Posterior cingulate gyrus (tissue), 11 donors: ENCODE measurements at places on chromosomes 4 and X.

DNA sequence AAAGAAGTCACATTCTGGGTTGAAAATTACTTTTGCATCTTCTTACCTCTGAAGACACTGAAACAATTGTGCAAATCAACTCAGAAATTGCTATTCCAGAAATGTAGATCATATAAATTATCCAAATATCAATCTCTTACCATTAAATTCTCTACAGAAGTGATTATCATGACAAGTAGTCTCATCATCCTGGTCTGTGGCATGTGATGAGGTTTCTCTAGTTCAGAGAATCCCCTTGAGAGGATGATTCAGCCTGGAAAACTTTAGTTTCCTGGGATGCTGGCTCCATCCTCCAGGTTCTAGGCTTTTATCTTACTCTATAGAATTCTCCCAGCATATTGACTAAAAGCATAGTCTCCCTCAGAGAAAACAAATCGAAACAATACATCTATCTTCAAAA lies 76.2 kb upstream of the S100G start:
- DNase-seq, result no peak

GRCh38 chr4:128924951-128925350 lies 115.5 kb downstream of the JADE1 start:
- no peak for DNase-seq

- DNase-seq, result no peak
Observed at GRCh38 chr4:57080781-57081650, 29.2 kb downstream of the IGFBP7 start.

GRCh38 chr4:78544678-78545077 lies 6.9 kb upstream of the ANXA3 start:
- no peak for DNase-seq

DNA sequence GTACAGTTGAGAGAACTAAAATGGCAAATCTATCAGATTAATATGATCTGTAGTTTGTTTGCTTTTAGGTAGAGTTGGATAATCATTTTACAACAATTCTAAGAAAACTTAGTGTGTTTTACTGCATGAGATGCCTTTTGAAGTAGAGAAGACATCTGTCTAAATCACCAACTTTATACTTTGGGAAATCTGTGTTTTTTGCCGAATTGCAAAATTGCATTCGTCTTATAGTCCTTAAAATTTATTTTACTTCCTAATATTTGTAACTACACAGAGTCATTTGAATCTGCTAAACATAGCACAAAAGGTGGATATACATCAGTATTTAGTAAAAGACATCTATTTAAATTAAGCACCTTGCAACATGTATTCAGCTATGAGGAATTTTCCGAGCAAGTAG lies 100.0 kb downstream of the CCSER1 start:
- DNase-seq, result no peak

DNA sequence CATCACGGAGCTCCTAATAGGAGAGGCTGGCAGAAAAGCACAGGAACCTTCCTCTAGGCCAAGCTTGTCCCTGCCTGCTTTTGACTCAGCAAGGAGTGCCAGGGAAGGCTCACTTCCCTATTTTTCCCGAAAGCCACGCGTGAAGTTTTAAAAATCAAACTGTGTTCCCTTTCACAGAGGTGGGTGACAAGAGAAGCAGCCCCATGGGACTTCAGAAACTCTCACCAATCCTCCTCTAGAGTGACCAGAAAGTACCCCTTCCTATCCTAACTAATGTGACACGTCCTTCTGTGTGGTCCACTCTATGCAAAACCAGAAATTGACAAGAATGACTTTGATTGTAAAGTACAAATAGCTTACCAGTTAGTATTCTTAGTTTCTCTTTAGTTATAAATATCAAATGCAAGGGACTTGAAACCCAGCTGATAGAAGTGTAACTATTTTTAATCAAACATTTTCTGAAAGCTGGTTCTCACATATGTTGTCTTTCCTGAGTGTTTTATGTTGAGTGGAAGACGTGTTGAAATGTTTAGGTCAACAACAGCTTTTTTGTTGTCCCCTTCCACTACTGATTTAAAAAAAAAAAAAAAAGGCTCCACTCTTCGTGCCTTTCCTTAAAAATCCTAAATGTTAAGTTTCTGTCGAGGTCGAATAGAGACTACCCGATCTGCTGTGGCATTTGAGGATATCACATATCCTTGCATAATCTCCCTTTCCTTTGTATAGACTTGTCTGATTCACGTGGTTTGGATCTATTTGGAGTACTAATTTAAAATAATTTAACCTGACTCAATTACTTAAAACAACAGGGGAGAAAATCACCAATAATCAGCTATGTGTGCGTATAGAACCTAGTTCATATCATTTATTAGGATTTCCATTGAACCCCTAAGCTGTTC lies 42.1 kb downstream of the NFKB1 start:
- DNase-seq, result no peak

DNA sequence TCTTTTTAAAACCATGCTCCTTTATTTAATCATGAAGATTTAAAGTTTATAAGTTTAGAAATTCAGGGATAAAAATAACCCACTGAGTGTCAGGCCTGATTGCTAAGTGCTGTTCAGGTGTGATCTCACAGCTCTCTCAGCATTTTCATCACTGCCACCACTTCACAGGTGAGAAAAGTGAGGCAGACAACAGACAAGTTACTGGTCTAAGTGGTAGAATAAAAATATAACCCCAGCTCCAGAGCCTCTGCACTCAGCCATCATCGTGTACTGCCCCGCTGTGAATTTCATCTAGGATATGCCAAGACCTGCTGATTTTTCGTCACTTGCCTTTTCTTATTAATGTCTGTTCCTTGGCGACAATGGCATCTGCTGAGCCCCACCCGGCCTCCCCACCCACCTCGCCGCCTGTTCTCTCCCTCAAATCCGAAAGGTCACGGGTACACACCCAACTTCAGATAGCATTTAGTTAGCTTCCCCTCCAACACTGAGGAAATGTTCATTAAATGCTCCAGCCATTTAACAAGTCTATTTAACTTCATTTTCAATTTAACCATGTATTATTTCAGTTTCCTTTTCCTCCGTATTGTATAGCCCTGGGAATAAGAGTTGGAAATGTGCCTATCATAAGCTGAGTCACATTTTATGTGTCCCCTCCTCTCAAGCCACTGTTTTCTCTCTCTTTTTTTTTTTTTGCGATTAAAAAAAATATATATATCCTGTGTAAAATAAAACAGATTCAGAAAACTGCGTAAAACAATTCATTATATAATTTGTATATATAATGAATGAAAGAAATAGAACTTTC lies 236.5 kb downstream of the CBR4 start:
- DNase-seq, result no peak

DNA sequence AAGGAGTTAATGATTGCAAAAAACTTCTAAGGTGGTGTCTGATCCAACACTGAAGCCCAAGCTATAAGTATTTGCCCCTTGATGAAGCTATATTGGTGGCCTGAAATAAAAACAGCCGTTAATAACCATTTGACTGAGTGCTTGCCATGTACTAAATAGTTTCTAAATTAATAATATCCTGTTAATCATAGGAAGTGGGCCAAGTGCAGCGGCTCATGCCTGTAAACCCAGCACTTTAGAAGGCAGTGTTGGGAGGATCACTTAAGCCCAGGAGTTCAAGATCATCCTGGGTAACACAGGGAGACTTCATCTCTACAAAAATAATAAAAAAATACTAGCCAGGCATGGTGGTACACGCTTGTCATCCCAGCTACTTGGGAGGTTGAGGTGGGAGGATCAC lies 8.3 kb downstream of the NDP start:
- DNase-seq, result no peak

DNA sequence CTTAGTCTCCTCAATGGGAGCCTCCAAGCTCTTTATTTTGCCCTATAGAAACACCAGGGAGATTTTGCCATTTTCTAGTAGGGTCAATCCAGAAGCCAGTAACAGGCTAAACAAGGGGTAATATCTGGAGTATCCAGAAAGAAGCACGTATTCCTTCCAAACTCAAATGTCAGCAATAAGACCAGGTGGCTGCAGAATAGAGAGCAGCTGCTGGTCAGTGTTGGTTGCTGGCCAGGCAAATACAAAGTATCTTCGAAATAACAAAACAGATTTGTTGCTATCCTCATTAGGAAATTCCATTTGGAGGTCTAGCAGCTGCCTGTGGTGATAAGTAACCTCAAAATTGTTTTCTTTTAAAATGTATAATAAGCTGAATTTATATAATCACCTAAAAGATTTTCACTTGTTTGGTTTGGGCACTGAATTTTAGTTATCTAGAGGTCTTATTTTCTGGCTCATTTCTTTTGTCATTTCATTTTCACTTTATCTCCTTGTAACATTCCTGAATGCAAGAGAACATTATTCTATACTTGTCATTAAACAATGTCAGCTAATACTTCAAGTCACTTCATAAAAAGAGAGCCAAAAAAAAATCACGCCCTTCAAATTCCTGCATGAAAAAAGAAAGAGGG lies 320.6 kb downstream of the DTHD1 start:
- DNase-seq, result no peak

- no peak for DNase-seq
Observed at GRCh38 chr4:80788798-80789197, 241.7 kb upstream of the BMP3 start.

GRCh38 chr4:1532549-1533395 lies 126.5 kb upstream of the NKX1-1 start:
- DNase-seq, result peak; percentile 76

DNA sequence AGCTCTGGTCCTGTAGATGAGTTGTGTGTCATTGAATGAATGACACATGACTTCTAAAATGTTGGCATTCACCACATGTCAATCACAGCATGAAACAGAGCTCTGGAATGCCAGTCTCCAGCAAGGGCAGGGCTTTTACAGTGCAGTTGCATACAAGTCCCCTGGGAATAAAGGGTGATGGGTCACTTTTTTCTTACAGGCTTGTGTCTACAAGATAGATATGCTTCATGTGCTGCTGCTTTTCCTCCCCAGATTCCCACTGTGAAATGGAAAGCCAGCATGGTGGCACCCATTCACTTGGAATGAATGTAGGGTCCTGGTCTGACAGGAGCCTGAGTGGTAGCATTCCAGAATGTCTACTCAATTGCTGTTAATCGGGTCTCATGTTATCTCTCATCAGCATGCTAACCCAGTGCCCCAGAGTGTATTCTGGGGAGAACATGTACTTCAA lies 159.1 kb upstream of the KIT start:
- no peak for DNase-seq

GRCh38 chrX:134622056-134622812 lies 36.0 kb downstream of the PLAC1 start:
- no peak for DNase-seq

GRCh38 chr4:152700151-152700550 lies 20.4 kb upstream of the TMEM154 start:
- DNase-seq, result no peak

DNA sequence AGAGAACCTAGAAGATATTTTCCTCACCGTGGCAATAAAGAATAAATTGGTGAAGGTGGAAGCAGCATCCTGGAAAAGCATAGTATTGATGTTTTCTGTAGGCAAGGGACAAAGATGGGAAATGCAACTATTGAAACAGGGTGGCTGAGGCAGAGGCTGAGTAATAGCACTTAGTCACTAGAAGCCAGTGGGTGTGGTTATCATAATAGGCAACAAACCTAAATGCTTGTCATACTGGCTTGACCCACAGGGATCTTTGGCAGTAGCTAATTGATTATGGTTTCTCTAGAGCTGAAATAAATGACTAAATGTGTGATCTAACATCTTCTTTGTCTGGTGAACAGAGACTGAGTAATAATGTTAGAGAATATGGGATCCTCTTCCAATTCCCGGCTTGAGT lies 353.6 kb upstream of the RPS6KA3 start:
- no peak for DNase-seq

DNA sequence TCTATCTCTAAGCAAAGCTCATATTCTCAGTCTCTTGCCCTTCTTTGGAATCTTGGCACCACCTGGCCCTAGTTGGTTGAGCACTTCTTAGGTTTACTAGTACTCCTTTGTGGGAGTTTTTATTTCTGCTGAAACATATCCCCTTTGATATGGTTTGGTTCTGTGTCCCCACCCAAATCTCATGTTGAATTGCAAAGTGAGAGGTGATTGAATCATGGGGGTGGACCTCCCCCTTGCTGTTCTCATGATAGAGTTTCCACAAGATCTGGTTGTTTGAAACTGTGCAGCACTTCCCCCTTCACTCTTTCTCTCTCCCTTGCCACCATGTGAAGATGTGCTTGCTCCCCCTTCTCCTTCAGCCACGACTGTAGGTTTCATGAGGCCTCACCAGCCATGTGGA lies 22.2 kb upstream of the SYNPO2 start:
- DNase-seq, result no peak

DNA sequence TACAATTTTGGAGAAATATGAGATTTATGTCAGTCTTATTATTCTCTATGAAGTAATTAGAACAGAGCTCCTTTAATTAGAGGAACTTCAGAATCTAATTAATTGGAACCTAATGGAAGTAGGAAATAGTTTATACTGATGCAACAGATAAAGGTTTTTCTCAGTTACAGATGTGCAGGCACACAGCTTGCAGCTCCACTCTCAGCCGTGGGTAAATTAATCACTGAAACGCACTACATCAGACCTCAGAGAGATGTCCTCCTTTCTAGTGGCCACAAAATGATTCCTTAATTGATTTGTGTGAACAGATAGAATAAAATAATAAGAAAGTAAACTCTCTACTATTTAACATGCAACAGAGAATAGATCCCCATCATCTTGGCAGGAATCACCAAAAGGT lies 21.5 kb upstream of the NPY2R start:
- DNase-seq, result no peak

- no peak for DNase-seq
Observed at GRCh38 chr4:28287831-28288233, 1427.2 kb downstream of the STIM2 start.

DNA sequence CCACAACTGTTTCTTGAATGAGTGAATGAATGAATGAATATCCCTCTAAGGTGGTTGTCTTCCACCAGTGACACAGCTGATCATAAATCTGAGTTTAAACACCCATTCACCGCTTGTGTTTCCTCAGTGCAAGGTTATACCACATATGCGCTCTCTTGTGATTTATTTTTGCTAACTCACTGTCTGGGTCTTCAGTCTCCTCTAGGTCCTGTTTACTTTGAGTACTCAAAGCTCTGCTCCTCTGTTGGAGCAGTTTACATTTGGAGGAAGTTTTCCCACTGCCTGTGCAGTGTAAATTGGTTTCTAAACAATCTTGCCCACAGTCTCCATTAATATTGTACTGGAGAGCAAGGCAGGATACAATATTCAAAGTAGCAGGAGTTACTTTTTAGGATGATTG lies 212.6 kb upstream of the JADE1 start:
- DNase-seq, result no peak

- DNase-seq, result no peak
Observed at GRCh38 chr4:98469771-98470170, 188.6 kb downstream of the TSPAN5 start.

- DNase-seq, result no peak
Observed at GRCh38 chr4:102627831-102628523, 126.8 kb downstream of the NFKB1 start.

GRCh38 chr4:69104719-69105275 lies 8.5 kb downstream of the UGT2B7 start:
- DNase-seq, result no peak

GRCh38 chr4:184590196-184590595 lies 59.1 kb downstream of the CASP3 start:
- no peak for DNase-seq
